RPMI8226 (cell line): ENCODE measurements at places on chromosomes 3 and 15.

DNA sequence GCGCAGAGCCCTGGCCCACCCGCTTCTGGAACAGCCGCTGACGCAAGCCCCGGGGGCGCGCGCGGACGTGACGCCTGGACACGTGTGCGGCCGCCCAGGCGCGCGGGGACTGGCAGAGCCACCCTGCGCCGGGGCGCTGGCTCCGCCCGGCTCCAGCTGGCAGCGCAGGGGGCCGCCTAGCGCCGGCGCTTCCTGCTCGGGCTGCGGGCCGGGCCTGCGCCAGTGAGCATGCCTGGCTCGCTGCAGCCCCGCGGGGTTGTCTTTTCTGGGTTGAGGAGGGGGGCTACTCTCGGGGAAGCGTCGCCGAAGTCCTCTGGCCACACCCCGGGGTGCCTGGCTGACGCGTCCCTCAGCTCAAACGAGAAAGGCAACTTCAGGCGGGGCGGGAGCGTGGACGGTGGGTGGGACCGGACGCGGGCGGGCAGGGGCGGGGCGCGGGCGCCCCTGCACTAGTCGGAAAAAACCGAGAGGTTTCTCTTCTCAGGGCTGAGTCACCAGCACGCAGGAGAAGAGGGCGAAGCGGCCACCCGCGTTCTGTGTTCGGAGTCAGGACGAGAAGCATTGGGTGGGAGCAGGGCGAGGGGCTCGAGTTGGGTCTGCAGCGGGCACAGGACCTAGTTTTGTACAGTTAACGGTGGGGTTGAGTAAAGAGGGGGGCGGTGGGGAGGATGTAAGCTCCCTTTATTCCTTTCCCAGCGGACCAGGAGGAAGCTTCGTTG, at the start of gene SIAH2:
SIAH2 (minus strand) TSS at position 48 of the 719 bp plus-strand sequence. CDS start 320 bp downstream, outside the sequence.
- DNase-seq: peak; percentile 99

DNA sequence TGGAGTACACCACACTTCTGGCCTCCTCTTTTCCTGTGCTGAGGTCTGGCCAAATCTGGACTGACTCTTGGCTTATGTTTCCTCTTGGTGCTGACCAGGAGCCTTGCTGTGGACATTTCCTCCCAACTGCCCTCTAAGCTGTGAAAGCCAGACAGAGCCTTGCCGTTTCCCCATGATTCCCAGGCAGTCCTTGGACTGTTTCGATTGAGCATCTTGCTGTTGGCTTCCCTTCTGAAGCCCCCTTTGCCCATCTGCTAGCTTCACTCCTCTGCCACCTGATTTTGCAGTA, 110.5 kb downstream of the EPHB1 start:
- no peak for DNase-seq

- no peak for DNase-seq
These were observed 23.1 kb downstream of the EOMES start for GRCh38 chr3:27699067-27699466.

GRCh38 chr3:103126115-103126514, 691.3 kb downstream of the ZPLD1 start:
- no peak for DNase-seq

DNA sequence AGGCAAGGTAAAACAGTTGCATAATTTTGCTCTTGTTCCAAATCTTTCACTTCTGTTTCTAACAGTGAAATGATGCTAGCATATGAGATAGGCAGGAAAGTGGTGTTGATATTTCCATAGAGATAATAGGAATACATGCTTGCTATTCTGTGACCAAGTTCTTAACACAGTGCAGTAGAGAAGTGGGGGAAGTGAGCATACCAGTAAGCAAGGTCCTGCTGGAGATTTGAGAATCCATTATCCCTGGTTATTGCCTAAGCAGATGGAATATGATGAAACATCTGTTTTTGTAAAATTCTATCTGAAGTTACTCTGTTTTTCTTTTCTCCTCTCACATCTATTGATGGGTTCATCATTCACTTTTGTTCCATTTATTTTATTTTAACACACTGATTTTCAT, 28.7 kb downstream of the USP8 start:
- no peak for DNase-seq

DNA sequence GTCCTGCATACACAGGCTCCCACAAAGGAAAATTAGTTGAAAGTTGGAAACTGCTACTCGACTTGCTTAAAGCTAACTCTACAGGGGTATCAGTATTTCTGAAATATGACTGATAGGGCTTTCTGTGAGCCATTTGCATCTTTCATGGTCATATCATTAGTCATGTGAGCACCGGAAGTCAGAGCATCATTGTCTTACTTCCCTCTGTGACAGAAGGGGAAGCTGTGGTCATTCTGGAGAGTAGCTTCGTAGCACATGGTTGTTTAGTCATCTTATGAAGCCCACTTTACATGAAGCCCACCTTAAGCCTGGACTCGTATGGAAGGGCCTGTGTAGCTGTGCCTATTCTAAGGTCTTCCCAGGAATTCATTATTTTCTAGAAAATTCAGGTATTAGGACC, 69.0 kb downstream of the COL6A5 start:
- DNase-seq: no peak

DNA sequence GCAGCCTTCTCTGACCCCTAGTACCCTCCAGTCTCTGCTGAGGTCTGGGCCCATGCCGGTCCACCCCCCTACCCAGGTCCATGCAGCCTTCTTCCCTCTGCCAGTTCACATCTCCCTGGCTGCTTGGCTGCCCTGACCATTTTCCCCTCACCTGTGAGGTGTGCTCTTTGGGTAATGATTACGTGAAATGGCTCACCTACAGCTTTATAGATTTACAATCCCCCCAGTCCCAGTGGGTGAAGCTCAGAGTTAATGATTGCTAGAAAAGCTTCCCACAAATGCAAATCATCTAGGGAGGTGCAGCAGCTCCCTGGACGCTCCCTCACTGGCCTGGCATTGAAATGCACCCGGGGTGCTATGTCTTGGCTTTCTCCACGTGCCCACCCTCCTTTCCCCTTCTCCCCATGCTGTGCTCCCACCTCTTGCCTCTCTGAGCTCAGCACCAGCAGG, 18.7 kb downstream of the PAQR5 start:
- DNase-seq: no peak

- DNase-seq: no peak
These were observed 210.3 kb downstream of the OPA1 start for GRCh38 chr3:193803288-193803687.

GRCh38 chr3:172102883-172103310, 63.5 kb downstream of the FNDC3B start:
- no peak for DNase-seq

DNA sequence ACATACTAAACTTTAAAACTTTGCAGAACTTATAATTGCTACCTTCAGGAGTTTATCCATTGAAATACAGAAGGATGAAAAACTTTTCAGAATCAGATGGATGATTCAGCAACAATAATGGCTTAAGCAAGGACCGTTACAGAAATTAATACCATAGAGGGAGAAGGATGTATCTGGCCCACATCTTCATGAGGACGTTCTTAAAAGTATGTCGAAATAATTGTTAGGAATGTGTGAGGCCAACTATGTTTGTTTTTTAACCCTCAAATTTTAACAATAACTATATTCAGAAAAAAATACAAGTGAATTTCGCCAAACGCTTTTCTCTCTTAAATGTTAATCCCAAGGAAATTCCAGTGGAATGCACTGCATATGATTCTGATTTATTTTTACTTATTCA, 105.2 kb upstream of the EPHA3 start:
- DNase-seq: no peak

GRCh38 chr3:12952343-12953200, 111.2 kb upstream of the RPL32 start:
- DNase-seq: no peak

DNA sequence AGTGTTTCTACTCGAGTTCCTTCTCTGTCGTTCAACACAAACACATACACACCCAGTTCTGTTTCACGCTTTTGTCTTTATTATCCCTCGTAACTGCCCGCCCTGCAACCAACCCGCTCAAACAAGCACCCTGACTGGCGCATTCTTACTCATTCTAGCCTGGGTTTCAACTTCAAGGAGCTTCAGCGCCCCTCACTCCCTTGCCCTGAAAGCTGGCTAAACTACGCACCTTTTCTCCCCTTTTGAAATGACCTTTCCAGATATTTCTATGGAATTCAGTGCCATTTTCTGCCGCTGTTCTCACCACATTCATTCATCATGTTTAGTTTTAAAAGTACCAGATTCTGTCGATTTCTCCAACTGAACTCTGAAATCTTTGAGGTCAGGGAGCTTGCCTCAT, 653 bp upstream of the MFSD1 start:
- no peak for DNase-seq

GRCh38 chr15:70023769-70024491, 73.8 kb downstream of the TLE3 start:
- peak; percentile 57 for DNase-seq

DNA sequence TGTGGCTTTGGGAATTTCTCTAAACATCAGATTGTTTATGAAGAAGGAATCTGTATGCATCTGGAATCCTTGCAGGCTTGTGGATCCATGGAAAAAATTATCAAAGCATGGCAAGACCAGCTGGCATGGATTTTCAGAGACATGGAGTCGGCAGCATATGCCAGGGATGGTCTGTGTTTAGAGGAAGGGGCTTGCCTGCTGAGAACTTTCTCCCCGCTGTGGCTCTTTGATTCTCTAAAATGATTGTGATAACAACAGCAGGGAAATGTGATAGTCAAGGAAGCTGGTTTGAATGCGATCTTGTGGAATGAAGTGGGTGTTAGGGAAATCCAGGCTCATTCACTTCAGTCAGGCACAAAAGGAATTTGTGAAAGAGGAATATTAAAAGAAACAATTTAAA, 245.7 kb upstream of the THRB start:
- no peak for DNase-seq

- no peak for DNase-seq
These were observed 81.1 kb upstream of the SLC4A7 start for GRCh38 chr3:27565201-27565852.

- no peak for DNase-seq
These were observed 5.9 kb upstream of the DCP1A start for GRCh38 chr3:53353202-53353601.

- no peak for DNase-seq
These were observed 367.5 kb downstream of the ROBO2 start for GRCh38 chr3:77407441-77407840.

- peak; percentile 61 for DNase-seq
These were observed 48.7 kb downstream of the COL8A1 start for GRCh38 chr3:99686955-99687612.

GRCh38 chr3:57752307-57752706, 3.8 kb upstream of the SLMAP start:
- DNase-seq: no peak

GRCh38 chr3:38634111-38634510, 15.4 kb downstream of the SCN5A start:
- DNase-seq: peak; percentile 14

DNA sequence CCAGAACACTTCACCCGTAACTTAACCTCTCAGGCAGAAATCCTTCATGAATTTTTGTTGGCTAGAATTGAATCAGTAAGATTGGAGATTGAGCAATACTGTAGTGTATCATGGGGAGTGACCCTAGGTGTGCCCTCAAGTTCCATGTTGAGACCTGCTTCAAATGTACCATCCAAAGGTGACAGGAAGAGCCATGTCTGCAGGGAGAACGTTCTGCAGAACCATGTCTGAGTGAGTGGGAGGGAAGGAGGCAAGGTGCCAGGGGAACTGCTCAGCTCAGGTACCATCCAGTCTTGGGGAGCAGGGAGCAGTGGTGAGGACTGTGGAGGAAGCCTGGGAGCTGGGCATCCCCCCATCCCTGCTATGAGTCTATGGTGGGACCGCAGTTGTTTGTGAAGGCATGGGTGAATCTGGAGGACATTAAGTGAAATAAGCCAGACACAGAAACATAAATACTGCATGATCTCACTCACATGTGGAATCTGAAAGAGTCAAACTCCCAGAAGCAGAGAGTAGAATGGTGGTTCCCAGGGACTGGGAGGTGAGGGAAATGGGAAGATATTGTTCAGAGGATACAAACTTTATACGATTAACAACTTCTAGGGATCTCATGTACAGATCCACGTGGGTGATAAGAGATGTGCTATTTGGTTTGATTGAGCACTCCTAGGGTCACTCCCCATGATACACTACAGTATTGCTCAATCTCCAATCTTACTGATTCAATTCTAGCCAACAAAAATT, 23.3 kb downstream of the CFAP161 start:
- no peak for DNase-seq

- no peak for DNase-seq
These were observed 887.4 kb upstream of the CFAP20DC start for GRCh38 chr3:59937201-59937600.

GRCh38 chr3:13322324-13322723, 97.8 kb downstream of the NUP210 start:
- DNase-seq: no peak

DNA sequence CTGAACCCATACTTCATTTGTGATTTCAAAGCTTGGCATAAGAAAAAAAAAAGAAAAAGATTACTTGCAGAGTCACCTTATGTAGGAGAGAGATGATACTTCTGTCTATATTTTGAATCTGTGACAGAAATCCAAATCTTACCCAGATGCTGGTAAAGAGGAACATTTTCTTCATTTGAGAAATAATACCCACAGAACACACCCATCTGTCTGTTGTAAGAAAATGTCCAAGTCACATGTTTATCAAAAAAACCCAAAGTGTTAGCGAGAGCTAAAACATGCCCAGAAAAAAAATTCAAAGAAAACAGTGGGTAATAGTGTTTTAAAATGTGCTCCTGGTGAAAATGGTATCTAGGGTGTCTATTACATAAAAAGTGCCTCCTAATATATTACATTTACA, 18.0 kb upstream of the RAP2B start:
- DNase-seq: no peak

DNA sequence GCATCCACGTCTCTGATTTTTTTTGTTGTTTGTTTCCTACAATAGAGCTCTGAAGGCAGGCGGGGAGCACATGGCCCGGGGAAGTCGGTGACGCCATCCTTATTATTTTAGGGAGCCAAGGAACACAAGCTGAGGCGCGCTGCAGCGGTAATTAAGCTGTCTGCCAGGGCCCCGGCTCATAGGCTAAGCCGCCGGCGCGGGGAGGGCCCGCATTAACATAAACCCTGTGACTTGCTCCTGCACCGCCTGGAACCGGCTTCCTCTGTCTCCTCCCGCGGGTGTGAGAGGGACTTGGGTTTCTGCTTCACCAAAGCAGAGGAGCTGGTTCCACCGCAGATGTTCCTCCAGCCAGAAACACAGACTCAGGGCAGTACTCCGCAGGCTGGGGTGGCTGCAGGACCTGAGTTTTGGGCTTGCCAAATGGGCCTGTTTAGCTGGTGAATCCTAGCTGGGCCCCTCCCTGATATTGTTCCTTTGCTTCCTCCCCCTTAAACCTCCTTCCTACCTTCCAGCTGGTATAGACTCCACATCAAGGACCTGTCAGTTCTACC, 25.3 kb downstream of the ANP32A start:
- no peak for DNase-seq

DNA sequence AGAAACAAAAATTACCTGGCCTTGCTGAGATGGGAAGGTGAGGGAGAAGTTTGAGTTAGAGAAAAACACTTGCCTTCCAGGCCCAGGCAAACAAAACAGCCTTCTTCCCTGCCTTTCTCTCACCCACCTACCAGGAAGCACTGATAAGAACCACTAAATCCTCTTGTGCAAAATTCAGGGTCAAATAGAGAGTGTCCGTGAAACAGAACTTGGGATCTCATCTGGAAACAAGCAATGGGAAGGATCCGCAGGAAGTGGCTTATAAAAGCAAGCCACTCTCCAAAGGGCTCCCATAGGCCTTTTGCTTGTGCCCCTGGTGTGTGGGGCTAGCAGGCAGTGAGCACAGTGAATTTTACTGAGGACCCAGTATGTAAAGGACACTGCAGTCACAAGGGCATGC, 11.0 kb downstream of the ADAMTS9 start:
- no peak for DNase-seq

GRCh38 chr3:112377568-112378071, 44.7 kb downstream of the CD200 start:
- DNase-seq: no peak
